NCI-H146 (cell line): ENCODE measurements at places on chromosomes 16 and 17.

DNA sequence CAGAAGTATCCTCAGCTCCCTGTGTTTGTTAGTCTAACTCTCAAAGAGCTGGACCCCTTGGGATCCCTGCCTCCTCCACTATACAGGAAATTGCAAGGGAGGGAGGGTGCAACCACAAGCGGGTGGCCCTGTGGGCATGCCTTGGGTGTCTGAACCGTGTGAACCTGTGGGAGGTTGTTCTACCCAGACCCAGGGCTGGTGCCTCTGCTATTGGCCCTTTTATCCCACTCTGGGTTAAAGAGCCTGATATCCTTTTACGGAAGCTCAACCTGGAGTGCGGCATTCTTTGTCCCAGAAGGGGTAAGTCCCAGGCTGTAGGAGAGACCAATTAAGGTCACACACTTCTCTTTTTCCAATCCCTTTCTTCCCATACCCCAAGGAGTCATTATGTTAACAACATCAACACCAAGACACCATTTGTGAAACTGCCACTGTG, 53.4 kb downstream of the ARSG start:
- DNase-seq = no peak

GRCh38 chr16:65793781-65794180, 572.7 kb upstream of the CDH5 start:
- DNase-seq = no peak

DNA sequence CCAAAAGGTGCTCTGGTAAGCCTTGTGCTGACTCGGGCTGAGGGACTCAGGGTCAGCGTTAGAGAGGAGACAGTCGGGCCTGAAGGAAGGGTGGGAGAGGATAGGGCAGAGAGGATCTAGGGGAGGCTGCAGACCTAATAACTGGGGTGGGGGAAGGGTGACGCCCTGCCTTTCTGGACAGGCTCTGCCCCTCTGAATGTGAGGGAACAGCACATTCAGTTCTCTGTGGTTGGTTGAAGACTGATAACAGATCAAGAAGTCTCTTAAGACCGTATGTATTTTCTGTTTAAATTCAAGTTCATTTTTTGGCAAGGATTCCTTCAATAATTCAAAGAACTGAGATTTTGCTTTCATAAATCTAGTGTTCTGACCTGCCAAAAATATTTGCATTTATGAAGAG, 56.2 kb upstream of the TEKT3 start:
- no peak for DNase-seq

GRCh38 chr16:85391175-85391707, 221.9 kb upstream of the GSE1 start:
- no peak for DNase-seq

- no peak for DNase-seq
Measured at GRCh38 chr17:683040-683439, 31.6 kb downstream of the VPS53 start.

- peak; percentile 58 for DNase-seq
Measured at GRCh38 chr16:56190677-56191155, 573 bp upstream of the GNAO1 start.

DNA sequence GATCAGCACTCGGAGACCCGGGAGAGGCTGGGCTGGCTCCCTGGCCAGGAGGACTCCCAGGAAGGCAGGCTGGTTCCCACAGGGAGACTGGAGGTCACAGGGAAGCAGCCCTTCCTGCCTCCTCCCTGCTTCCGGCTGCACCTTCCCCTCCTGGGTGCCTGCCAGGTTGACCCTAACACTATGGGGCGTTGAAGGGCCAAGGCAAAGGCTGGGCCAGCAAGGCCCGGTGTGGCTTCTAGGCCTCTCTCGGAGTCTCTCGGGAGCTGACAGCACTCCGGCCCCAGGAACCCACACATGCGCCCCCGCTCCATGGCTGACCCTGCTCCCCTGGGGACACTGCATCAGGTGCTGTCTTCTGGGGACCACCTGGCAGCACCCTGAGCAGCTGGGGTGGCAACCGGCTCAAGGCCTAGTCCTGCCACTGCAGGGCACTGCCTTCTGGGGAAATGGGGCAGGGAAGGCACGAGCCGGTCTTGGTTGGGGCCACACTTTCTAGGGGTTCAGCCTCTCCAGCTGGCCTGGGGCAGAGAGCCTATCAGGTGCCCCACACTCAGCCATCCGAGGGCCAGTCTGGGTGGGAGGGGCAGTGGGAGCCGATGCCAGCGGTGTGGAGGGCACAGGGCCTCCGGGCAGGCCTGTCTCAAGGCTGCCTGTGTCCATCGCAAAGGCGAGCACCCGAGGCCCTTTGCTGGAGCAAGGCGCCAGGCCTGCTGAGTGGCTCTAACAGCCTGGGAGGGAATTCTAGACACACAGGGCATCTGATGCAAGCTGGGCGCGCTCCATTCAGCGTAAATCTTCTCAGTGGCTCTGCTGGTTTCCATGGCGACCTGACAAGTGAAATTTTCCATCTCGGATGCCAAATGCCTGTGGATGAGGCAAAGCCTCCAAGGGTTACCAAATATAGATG, 5.6 kb upstream of the MTSS2 start:
- DNase-seq = no peak

DNA sequence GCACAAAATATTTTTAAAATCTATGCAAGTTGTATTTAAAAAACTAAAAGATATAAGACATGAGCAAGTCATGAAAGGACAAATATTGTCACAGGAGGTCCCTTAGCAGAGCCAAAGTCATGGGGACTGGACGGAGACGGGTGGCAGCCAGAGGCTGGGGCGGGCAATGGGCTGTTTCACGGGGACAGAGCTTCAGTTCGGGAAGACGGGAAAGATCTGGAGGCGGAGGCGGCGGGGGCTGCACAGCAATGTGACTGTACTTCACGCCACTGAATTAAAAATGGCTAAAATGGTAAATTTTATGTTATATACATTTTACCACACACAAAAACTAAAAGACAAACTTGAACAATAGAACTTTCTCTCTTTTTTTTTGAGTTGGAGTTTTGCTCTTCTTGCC, 60.0 kb upstream of the METRNL start:
- no peak for DNase-seq

GRCh38 chr17:75738218-75738802, 17.1 kb downstream of the ITGB4 start:
- no peak for DNase-seq

- DNase-seq = peak; percentile 8
Measured at GRCh38 chr16:53775821-53776431, 72.0 kb downstream of the FTO start.

DNA sequence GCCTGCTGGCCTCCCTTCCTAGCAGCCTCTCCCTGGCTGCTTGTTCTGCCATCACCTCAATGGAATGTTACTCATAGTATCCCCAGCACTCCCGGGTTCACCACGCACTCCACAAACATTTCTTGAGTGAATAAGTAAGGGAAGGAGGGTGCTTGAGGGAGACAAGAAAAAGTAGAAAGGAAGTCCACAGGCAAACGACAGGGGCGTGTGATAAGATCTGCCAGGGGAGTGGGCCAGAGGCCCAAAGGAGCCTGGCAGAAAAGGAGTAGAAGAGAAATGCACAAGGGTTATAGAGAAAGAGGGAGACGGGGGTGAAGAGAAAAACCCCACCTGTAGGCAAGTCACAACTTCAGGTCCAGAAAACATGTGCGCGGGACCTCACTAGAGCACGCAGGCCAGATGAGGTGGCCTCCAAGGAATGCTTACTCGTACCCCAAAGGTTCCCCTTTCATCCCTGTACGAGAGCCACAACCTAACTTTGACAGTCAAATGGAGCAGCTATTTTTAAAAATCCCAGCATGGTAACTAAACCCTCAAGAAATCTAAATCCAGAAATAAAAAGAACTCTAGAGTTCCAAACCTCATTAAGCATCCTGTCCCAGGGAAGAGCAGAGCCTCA, 6.6 kb downstream of the ZDHHC7 start:
- no peak for DNase-seq

GRCh38 chr16:88719933-88720296, 13.6 kb downstream of the CTU2 start:
- DNase-seq = no peak

- no peak for DNase-seq
Measured at GRCh38 chr16:84732674-84733352, 33.0 kb downstream of the USP10 start.

- DNase-seq = peak; percentile 72
Measured at GRCh38 chr17:44203731-44204440, 4.2 kb upstream of the ATXN7L3 start.

DNA sequence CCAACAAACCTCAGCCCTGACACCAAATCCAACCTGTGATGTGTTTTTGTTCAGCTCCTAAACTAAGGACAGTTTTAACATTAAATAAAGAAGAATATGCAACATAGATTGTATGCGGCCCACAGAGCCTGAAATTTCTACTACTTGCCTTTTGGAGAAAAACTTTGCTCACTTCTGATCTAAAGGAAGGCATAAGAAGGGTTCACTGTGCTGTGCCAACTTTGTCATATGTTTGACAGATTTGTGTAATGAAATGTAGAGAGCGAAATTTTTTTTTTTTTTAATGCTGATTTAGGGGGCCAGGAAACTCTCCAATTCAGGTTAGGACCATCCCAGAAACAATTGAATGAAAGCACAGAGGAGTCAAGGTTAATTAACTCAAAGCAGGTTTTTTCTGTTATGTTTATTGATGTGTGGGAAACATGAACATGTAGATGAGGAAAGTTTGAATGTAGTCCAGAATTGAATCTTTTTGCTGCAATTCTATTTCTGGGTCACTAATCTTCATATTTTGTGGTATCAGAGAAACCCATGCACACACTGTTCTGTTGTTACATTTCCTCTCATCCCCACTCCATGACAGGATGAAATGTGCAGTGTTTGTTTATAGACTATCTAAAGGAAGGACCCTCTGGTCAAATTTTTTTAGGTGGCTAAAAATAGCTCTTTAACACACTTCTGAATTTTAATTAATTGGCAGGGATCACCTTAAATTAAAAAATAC, 71.5 kb downstream of the TAOK1 start:
- no peak for DNase-seq

DNA sequence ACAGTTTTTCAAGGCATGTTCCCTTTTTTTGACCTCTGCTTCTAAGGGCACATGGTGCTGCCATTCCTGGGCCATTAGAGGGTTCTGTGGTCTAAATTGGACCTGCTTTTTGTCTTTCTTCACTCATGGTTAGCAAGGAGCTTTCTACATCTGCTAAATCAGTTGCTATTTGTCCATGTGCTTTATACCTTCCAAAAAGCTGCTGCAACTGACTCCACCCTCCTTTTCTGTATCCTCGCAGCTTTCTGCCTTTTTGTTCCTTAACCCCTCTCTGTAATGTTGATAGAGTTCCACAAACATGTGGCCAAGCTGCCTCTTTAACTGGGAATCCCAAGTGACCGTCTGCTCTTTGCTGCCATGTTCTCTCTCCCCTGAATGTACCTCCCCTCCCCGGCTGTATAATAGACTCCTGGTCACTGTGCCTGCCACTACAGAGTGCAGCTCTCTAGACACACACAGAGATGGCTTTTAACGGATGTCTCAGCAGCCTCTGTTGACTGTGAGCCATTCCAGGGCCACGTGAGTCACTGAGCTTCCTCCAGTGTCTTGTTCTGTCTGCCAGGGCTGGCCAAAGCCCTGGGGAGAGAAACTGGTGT, 57.4 kb upstream of the TEKT3 start:
- DNase-seq = no peak

DNA sequence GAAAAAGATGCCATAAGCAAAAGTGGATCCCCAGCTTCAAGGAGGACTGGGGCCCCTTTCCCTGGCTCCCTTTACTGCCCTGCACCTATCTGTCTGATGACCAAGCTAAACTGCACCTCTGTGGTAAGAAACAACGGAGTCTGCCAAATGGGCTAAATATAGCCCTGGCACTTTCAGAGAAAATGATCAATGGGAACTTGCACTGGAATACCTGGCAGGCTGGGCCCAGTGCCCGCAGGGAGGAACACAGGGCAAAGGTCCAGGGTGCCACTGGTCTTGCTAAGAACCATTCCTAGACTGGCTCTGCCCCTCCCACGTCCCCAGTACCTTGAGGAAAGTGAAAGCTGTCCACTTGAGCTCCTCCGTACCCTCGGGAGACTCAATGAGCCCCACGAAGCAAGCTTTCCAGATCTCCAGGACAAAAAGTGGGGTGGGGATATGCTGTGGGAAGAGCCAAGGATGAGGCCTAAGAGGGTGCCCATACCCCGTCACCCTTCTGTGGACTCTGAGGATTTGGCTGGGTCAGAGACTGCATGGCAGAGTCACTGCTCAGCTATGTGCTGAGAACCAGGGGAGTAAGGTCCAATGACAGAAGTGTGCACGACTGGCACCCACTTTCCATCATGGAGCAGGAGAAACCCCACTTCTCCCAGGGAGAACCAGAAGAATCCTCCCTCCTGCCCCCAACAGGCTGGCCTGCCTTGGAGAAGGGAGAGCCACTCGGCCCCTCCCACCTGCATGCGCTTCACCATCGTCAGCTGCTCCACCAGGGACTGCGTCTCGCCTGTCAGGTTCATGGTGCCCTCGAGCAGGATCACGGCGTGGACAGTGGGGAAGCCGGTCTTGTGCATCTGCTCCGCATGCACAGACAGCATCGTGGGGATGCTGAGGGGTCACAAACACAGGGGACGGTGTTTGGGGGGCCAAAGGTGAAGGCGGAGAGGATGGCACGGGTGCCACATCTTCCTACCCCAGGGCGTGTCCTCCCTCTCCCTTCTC, 17.4 kb downstream of the CSF3 start:
- no peak for DNase-seq

- no peak for DNase-seq
Measured at GRCh38 chr17:59769887-59770286, 62.4 kb downstream of the VMP1 start.

DNA sequence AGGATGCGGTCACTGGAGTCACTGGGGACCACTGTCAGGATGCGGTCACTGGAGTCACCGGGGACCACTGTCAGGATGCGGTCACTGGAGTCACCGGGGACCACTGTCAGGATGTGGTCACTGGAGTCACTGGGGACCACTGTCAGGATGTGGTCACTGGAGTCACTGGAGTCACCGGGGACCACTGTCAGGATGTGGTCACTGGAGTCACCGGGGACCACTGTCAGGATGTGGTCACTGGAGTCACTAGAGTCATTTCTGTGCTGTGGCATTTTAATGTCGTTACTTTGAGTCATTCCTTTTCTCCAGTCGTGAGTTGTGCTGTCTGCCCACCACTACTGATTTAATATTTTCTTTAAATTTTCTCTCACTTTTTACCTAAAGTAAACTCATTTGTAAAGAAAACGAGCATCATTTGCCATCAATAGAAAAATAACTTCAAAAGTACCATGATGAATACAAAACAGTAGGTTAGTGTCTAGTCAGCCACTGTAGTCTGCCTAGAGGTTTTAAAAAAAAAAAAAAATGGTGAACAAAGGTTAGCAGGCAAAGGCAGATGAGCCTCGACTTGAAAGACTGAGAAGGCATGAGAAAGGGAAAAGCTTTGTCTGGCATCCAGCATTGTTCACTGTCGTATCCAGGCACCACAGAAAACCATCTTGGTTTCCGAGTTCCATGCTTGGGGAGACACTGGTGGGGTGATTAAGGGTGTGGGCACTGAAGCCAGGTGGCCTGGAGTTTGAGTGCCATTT, 346.6 kb downstream of the SNX29 start:
- DNase-seq = no peak

DNA sequence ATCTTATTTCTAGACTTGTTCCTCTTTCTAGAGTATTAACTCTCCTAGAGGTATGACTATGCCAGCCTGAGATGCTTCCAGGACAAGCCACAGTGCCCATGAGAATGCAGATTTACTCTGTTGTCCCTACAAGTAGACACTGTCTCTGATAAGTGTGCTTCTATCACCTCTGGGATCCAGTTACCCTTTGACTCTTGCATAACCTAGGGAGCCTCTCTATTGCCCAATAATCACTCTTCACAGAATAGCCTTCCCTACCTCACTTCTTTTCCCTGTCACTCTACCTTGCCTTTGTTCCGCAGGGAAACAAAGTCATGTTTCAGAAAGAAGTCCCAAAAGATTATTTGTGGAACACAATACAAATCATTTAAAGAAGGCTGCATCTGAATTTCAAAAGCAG, 1.6 kb upstream of the KRT34 start:
- no peak for DNase-seq

- DNase-seq = no peak
Measured at GRCh38 chr17:50046667-50047066, 9.2 kb upstream of the ITGA3 start.
